ENCODE measurements at places on chromosomes 2 and 18.

DNA sequence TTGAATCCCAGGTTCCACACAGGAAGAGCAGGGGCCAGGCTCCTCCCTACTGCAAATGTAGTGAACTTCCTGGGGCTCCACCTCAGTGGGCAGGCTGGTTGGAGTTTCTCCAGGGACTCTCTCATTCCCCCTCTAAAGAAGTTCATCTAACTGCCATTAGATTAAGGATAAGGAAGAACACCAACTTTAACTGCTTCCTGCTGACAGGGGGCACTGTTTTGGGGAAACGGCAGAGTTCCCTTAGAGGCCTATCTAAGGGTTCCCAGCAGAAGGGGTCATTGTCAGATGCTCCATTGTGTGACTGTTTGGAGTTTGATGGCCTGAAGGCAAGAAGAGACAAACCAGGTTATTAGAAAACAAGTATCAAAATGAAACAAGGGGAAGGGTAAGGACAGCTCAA, 2159.7 kb upstream of the PIK3C3 start:
- no peak for DNase-seq

DNA sequence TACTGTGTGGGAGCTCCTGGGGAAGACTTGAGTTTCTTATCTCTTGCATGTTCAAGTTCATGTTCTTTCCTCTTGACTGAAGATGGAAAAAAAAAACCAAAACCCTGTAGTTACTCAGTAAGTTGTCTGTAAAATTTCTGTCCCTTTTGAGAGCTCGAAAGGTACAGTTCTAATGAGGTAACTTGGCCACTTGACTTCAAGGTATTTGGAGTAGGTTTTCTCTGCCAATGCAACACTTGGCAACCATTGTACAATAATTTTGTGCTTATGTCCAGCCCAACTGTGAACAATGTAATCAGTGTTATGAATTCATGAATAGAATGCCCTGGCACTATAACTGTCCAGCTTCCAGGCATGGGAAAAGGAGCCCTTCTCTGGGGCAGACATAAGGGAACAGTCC, 111.0 kb downstream of the LIPG start:
- DNase-seq = no peak

GRCh38 chr2:164617466-164617865, 3.8 kb downstream of the GRB14 start:
- no peak for DNase-seq

DNA sequence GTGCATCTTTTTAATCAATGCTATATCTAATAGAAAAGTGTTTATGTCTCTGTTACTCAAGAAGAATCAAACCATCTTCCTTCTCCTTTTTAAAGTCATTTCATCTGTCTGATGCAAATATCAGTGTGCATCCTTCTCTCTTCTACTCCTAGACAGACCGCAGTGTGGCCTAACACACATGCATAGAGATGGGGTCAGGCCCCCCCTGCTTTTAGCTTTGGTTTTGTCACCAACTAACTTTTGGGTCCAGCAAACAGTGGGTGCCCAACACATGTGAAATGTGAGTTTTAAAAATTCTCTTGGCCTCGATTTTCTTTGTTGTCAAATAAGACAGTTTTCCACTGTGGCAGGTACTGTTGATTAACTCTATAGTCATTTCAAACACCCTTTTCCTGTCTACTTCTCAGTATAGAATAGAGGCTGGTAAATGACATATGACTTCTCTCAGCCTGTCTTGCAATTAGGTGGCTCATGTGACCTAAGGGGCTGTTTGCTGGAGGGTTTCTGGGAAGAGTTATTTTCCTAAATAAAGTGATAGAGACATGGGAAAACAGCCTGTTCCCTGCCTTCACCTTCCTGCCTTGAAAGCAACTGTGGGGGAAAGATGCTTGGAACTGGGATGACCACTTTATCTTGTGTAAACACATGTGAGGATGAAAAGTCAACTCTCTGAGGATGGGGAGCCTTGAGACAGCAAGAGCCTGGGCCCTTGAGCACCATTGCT, 65.7 kb upstream of the DARS1 start:
- no peak for DNase-seq

- no peak for DNase-seq
Measured at GRCh38 chr2:128834880-128835252, 516.2 kb upstream of the HS6ST1 start.

DNA sequence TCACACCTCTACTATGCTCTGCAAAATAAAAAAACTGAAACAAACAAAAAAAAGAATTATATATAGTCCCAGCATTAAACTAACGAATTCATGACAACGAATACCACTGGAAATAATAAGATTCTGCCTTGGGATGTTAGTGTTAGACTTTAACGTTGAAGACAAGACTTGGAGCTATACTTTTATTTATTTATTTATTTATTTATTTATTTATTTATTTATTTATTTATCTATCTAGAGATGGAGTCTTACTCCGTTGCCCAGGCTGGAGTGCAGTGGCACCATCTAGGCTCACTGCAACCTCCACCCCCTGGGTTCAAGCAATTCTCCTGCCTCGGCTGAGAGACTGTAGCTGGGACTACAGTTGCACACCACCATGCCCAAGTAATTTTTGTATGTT, 27.2 kb upstream of the PAPOLG start:
- no peak for DNase-seq

DNA sequence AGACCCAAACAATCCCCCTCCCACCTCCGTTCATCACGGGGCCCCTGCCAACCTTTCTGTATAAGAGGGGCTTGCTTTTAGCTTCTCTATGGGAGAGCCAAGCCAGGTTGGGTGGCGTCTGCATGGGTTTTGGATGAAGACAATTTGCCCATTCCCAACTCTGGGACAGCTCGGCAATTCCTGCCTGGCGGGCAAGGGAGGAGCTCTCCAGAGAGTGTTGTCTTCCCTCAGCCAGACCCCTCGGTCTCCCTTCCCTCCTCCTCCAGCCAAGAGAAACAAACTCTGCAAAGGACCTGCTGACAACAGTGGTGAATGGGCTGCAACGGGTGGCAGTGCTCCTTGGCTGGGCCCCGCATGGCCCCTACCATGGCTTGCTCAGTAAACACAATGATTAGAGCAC, 267.2 kb upstream of the HDAC4 start:
- no peak for DNase-seq

GRCh38 chr2:190765386-190766173, 115.0 kb upstream of the GLS start:
- no peak for DNase-seq

- no peak for DNase-seq
Measured at GRCh38 chr18:7170292-7170691, 52.7 kb upstream of the LAMA1 start.

GRCh38 chr2:177281400-177282180, 17.1 kb upstream of the NFE2L2 start:
- DNase-seq = no peak

DNA sequence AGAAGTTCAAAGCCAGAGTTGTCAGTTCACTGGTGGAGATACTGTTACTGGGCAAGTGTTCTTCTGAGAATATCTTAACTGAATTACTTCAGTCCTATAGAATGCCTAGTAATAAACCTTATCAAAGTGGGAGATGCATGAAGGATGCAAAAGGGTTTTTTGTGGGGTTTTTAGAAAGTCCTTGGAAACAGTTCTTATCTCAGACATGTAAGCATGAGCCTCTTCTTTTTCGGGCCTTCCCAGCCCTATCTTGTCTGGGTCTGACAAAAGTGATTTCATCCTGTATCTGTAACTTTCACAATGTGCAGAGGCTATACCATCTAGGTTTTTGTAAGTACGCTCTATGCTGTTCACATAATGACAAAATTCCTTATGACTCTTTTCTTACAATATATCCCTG, 255.5 kb downstream of the MYO3B start:
- no peak for DNase-seq

DNA sequence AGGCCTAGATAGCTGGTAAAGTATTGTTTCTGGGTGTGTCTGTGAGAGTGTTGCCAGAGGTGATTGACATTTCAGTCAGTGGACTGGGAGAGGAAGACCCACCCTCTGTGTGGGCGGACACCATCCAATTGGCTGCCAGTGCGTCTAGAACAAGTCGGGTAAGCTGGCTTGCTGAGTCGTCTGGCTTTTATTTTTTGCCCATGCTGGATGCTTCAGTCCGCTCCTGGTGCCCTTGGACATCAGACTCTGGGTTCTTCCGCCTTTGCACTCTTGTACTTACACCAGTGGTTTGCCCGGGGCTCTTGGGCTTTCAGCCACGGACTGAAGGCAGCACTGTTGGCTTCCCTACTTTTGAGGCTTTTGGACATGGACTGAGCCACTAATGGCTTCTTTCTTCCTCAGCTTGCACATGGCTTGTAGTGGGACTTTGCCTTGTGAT, 24.3 kb downstream of the DIS3L2 start:
- no peak for DNase-seq

GRCh38 chr2:224023188-224023587, 15.9 kb downstream of the SERPINE2 start:
- no peak for DNase-seq

DNA sequence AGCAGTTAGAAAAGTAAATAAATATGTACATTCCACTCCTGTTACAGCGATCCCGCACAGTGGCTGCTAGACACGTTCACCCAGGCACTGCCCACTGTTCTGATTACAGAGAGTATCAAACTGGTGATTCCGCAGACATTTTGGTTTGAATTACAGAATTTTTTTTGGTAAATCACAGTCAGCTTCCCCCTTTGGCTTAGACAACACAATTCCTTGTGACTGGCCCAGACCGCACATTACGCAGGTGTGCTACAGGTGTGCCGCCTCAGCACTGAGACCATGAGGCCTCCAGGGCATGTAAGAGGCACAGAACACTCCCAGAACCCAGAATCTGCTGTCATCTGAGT, 112.3 kb downstream of the PXDN start:
- no peak for DNase-seq

DNA sequence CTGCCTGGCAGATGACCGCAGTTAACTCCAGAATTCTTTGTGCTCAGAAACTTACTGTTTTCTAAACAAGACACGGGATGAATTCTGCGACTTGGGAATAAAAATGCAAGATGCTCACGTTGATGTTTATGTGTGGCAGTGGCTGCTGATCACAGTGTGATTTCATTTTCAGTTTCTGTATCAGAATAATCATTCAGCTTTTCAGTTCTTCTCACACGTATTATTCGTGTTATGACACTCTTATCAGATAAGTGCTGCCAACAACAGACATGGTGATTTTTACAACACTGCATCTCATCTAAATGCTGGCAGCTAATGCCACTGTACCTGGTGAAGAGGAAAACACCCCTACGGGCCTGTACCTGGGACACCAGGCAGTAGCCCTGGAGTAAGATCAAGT, 272.9 kb upstream of the REV1 start:
- DNase-seq = no peak

DNA sequence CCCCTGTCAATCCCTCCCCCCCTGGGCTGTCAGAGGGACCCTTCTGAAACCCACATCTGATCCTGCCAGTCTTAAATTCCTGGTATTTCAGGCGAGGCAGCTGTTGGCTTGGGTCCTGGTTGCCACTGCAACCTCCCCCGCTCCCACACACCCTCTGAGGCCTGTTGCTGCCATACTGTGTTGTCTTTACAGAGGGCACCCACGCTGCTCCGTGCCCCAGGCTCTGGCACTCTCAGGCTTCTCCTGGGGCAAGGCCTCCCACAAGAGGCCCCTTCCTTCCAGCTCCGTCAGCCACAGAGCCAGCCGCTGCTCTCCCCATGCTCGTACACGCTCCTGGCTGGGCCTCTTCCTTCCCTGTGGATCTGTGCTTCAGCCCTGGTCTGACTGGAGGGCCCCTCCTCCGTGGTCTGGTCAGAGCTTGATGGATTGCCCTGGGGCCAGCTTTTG, 8.6 kb downstream of the CABLES1 start:
- DNase-seq = no peak

- no peak for DNase-seq
Measured at GRCh38 chr18:7572822-7573221, 5.7 kb downstream of the PTPRM start.

GRCh38 chr2:37324536-37324785, 172 bp downstream of the PRKD3 start:
- DNase-seq = no peak

- DNase-seq = no peak
Measured at GRCh38 chr2:60957224-60957623, 60.3 kb upstream of the PEX13 start.

GRCh38 chr18:10063489-10063888, 149.7 kb downstream of the VAPA start:
- DNase-seq = no peak

- DNase-seq = no peak
Measured at GRCh38 chr2:68423966-68424650, 43.0 kb downstream of the FBXO48 start.

DNA sequence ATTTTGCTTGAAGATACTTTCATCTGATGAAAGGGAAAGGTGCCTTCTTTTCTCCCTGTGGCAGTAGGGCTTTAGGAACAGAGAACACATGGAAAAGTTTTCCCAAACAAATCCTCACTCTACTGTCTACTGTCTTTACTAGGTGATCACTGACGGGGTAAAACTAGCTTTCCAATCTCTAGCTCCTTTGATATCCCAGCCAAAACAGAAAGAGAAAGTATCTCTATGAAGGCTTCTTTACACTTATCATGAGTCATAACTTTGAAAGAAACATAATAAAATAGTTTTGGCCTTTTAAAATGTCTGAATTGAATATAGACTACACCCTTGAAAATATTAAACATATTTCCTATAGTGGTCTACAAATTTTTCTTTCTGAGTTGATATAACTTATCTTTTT, 214.5 kb downstream of the DSEL start:
- no peak for DNase-seq

DNA sequence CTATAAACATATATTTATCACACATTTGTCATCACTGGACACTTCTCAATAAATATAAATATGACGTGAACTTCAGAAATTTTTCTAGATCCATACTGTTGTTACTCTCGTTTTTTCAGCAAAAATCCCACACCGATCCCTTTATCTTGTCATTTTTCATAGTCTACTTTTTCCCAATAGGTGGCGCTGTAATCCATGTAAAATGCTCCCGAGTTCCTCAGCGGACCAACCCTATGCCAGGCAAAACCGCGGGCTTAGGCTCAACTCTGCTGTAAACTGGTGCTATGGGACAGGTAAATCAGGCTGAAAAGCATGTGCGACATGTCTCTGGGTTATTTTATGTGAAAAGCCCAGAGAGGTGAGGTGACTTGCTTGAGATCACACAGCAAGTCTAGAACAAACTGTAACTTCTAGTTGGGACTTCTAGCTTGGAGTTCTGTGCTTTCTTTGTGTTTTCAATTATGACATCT, 104.0 kb downstream of the COBLL1 start:
- no peak for DNase-seq

- no peak for DNase-seq
Measured at GRCh38 chr2:238104691-238105371, 4.7 kb downstream of the ESPNL start.

GRCh38 chr2:236216711-236217110, 47.5 kb downstream of the ASB18 start:
- no peak for DNase-seq

DNA sequence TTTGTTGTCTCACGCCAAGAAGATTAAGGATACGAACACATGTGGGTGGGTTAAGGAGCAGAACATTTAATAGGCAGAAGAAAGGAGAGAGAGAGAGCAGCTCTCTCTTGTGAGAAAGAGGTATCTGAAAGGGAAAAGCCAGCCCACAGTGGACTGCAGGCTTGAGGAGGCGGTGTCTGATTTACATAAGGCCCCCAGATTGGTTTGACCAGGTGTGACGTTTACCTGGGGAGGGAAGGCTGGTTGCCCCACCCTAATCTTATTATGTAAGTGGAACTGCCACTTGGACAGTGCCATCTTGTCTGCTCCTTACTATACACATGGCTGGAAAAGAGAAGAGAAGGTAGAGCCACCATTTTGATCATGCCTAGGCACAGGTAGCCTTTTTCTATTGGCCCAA, 189.2 kb downstream of the NCK2 start:
- no peak for DNase-seq

Measured in C1 segment of cervical spinal cord (tissue), 14 donors.